GM04504 (cell line): ENCODE measurements at places on chromosomes 6 and 20.

DNA sequence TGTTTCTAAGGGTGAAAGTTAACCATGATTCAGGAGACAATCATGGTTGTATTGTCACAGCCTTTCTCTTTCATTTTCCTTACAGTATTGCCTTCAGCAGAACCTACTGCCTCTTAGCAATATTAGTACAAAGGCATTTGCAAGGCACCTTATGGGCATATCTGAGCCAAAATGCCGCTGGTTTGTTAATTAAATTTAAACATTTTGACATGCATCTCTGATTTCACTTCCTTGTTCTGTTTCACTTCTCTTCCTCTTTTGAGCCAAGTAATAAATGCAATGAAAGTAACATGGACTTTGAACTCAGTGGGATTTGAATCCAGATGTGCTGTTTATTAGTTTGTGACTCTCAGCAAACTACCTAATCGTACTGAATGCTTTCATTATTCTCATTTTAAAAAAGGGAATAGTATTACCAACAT is 467.4 kb upstream of the CITED2 start:
- DNase-seq = no peak

DNA sequence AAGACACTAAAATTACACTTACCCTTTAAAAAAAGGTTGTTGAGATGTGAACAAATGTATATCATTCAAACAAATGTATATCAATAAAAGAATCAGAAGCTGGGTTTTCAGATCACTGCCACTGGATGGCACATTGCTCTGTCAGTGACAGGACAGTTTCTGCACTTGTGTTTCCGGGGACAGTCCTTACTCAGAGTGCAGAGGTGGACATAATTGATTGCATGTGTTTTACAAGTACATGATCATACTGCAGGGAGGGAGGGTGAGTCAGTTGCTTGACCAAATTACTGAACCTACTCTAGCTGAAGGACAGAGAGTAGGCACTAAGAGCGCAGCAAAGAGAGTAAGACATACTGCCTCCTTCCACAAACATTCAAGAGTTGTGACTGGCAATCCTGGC is 302.3 kb downstream of the TENT5A start:
- DNase-seq = peak; percentile 63

- DNase-seq = peak; percentile 16
Observed at GRCh38 chr6:82365016-82365795, 1.6 kb downstream of the TPBG start.

- no peak for DNase-seq
Observed at GRCh38 chr6:138923561-138923960, 64.5 kb downstream of the REPS1 start.

GRCh38 chr20:58808271-58809046 is 42.2 kb downstream of the GNAS-AS1 start:
- no peak for DNase-seq

DNA sequence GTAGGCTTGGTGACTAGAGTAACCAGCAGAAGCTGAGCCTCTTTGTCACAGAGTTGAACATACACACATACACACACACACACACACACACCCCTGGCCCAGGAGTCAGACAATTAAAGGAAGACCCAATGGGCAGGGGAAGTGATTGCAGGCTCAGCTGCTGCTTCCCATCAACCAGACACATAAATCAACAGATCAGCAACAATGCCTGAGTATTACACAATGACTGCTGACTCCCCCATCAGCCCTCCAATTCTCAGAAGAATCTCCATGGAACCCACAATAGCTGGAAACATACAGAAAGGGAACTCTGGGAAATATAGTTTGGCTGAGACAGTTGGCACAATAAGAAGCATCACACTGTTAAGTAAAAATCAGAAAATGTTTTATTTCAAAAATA is 270.4 kb upstream of the PLCB4 start:
- peak; percentile 44 for DNase-seq

GRCh38 chr6:135170238-135170637 is 10.9 kb upstream of the MYB start:
- no peak for DNase-seq

DNA sequence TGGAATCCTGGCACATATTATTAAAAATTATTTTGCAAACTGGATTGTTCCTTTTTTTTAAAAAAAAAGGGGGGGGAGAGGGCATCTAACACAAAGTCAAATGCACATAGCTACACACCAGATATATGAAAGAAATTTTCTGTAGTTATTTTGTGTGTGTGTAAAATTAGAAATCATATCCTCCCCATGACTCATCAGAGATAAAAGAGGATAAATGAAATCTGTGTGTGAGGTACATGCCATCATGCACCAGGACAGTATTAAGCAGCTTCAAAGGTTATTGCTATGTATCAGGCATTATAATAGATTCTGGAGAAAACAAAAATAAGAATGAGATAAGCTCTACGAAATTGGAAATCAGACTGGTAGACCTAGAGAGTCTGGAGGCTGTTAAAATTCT is 5.2 kb downstream of the BTBD9 start:
- no peak for DNase-seq

- DNase-seq = no peak
Observed at GRCh38 chr20:55200317-55200716, 724.9 kb downstream of the DOK5 start.

- no peak for DNase-seq
Observed at GRCh38 chr20:19828232-19828631, 70.2 kb downstream of the RIN2 start.

DNA sequence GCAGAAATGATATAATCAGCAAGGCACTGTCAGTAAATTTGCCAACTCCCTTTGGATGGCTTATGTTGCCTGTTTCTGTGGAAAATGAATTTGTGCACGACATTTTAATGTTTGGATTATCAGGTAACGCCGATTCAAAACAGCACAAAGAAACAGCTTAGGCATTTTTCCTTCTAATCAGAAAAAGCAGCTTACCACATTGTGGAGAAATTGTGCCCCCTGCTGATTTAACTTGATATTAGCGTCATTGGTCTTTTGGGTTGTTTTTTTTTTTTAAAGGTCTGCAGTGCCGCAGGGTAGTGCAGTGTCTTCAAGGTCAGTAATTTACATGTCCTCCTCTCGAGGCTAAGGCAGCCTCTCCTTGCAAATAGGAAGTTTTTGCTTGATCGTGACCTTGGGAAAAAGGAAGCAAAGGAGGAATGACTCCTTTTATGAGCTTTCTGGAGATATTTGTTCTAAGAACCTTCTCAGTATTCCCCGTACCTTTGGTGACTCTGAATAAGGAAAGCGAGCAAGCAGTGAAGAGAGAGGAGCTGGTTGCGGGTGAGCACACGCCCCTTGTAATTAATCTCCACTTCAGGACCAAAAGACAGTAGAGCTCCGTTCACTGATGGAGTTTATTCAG is 79.1 kb downstream of the ELOVL4 start:
- peak; percentile 32 for DNase-seq

- no peak for DNase-seq
Observed at GRCh38 chr6:34650823-34651222, 45.7 kb downstream of the ILRUN start.

- DNase-seq = no peak
Observed at GRCh38 chr6:160106701-160107100, 14.9 kb upstream of the SLC22A1 start.
